ENCODE measurements at places on chromosomes 4 and X. TPM values are rescaled to one million over a fixed set of nuclear protein-coding genes. Genes with fewer than 3 reads are reported as not detected.

CLNK gene
- not detected for total RNA-seq

CC2D2A gene
- 41.0 TPM for total RNA-seq

MAGEC2 gene
- total RNA-seq: not detected

CPZ gene
- 10.8 TPM for total RNA-seq

HERC6 gene
- 8.5 TPM for total RNA-seq

GPR50 gene
- total RNA-seq: not detected

GPR34 gene
- not detected for total RNA-seq

GLRA3 gene
- not detected for total RNA-seq

DNAAF6 gene
- not detected for total RNA-seq

SH3RF1 gene
- 53.1 TPM for total RNA-seq

EDA2R gene
- 5.6 TPM for total RNA-seq

TRMT2B gene
- 15.0 TPM for total RNA-seq

ZCCHC18 gene
- 0.26 TPM for total RNA-seq

CLIC2 gene
- 5.1 TPM for total RNA-seq

UGT2A1 gene
- not detected for total RNA-seq

LPAR4 gene
- 2.8 TPM for total RNA-seq

MBNL3 gene
- 12.9 TPM for total RNA-seq

CABS1 gene
- not detected for total RNA-seq

GPAT3 gene
- total RNA-seq: 0.26 TPM

MAGEC1 gene
- total RNA-seq: not detected

RENBP gene
- total RNA-seq: 5.1 TPM

MAP9 gene
- 5.4 TPM for total RNA-seq

ENPP6 gene
- 0.78 TPM for total RNA-seq

MAGEB17 gene
- not detected for total RNA-seq

DRD5 gene
- total RNA-seq: not detected

ZNF732 gene
- 1.4 TPM for total RNA-seq

CPLX1 gene
- total RNA-seq: not detected

MAGED4 gene
- total RNA-seq: 27.5 TPM

MED12 gene
- 21.6 TPM for total RNA-seq

TLR6 gene
- 6.1 TPM for total RNA-seq

SPATA4 gene
- 0.13 TPM for total RNA-seq

SPIN2B gene
- total RNA-seq: 6.8 TPM

TKTL1 gene
- not detected for total RNA-seq

LARP1B gene
- 21.6 TPM for total RNA-seq

DCAF8L2 gene
- total RNA-seq: not detected
